ENCODE measurements at places on chromosomes 1 and 21.

GRCh38 chr1:246971090-246971721, 36.7 kb downstream of the ZNF695 start:
- DNase-seq: no peak

GRCh38 chr1:179310721-179311120, 17.1 kb downstream of the SOAT1 start:
- DNase-seq: no peak

DNA sequence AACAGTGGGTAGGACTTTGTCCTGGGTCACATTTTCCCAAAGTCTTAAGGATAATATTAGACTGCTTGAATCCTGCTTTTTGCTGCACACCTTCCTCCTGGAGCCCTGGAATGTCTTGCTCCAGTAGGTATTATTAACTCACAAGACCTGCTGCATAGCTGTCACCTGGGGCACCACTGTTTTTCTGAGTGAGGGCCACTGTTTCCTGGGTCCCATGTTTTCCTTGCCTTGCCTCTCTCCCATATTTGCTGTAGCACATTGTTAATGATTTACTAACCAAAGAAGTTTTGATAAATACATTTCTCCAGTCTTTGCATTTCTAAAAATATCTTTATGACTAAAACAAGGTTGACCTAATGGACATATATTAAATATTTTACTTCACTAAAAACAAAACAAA, 22.5 kb upstream of the FCAMR start:
- no peak for DNase-seq

DNA sequence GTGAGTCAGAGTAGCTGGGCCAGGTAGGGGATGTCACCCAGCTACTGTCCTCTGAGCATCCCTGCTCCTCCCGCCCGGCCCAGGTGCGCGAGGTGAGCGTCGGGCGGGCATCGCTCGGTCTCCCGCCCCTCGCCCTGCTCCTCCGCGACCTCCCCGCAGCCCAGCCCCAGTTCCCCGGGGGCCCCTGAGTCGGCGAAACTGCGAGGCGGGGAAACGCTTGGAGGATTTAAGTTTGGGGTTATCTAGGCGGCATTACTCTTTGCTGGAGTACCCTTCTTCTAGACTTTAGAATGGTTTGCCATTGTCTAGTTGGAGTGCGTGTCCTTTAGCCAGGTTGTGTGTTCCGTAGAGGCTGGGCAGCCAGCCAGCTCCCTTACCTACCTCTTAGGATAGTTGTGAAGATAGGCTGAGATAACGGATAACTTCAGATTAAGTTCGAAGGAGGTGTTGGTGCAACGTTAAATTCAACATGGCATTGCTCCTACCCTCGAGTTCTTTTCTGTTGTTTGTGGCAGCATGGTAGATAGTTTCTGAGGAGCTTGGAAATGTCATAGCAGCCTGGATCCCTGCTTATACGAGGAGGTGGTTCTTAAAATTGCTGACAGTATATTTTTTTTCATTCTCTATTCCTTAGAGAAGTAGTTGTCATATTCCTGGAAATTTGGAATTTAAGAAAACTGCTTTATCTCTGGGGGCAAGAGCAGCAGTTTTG, 697 bp downstream of the AGO3 start:
- no peak for DNase-seq

DNA sequence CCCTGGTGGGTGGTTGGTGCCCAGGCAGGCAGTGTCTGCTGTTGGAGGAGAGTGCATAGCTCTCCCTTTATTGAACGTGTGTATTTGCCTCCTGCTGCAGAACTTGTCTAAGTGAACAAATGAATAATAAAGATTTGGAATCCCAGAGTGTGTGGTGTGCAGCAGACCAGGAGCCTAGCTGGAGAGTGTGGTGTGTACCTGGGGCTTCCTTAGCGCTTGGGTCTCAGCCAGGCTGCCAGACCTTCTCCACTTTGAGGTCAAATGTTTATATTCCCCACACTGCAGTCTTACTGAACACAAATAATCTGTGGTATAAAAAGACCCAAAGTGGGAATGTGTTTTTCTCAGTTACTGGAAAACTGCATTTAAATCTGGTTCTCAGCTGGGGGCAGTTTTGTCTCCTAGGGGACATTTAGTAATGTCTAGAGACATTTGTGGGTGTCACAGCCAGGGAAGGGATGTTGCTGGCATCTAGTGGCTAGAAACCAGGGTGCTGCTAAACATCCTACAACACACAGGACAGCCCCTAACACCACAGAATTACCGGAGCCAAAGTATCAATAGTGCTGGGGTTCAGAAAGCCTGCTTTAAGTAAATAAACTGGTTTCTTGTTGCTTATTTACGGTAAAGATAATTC, 23.6 kb downstream of the SLC37A1 start:
- no peak for DNase-seq
